ENCODE measurements at places on chromosomes 4 and X. TPM values are rescaled to one million over a fixed set of nuclear protein-coding genes. Genes with fewer than 3 reads are reported as not detected.

PPP1R2C gene
- total RNA-seq = not detected

DNA sequence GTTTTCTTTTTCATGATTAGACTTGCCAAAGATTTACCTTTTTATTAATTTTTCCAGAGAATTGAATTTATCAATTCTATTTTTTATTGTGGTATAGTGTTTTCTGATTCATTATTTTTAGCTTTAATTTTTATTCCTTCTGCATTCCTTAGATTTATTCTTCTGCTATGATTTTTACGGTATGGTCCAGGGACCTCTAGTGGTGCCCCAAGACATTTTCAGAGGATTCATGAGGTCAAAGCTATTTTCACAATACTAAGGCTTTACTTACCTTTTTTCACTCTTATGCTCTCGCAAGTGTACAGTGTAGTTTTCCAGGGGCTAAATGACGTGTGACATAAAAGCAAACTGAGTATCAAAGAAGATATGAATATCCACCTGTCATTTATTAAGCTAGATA, 8.0 kb downstream of the RADX start:
- DNase-seq = no peak

AMER1 gene
- 1.6 TPM for total RNA-seq

DNA sequence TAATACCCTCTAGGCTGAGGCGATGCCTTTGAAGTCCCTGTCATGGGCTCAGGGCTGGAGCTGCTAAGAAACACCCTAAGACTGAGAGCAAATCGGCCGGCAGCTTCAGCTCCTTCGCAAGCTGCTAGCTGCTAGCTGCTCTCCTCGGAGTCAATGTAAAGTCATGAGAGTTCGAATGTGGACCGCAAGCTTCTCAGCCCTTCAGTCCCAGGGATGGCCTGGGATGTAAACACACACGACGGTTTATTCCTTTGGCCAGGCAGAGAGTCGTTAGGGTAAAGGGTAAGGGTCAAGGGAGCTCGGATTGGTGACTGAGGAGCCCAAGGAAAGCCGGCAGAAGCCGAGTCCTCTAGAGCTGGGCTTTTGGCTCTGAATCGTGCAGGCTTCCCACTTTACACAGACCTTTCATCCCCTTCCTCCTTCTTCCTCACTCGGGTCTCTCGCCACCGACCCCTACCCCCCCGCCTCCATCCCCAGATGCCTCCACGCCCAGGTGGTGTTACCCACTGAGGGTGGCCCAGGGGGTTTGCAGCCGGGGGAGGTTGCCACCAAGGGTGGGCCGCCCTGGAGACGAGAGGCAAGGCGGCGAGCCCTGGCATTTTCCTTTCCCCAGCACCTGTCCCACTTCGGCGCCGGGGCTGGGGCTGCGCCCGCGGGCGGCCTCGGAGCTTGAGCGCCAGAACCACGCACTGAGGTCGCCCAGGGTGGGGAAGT, 3.1 kb upstream of the BCORL1 start:
- DNase-seq = no peak

DNA sequence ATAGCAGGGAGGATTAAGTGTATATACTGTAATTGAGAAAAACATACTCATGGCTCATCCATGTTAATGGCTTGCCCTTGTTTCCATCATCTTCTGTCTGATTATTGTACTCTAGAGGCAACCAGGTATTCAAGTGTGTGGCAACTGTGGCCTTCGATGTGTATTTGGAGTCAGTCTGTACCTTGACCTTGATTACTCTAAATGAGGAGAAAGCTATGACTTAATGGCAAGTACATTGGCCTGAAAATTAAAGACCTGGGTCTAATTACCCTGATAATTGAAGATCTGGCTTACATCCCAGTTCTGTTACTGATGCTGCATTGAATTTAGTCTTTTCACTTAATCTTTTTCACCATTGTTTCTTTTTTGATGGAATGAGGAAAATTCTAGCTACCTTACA, 409.2 kb downstream of the CCSER1 start:
- DNase-seq = no peak

GRCh38 chr4:138761638-138762220, 253.9 kb upstream of the NOCT start:
- no peak for DNase-seq

- DNase-seq = no peak
Observed at GRCh38 chr4:17558941-17559708, 17.9 kb upstream of the LAP3 start.

- no peak for DNase-seq
Observed at GRCh38 chr4:12118651-12119213, 690.0 kb upstream of the HS3ST1 start.

AKAP14 gene
- not detected for total RNA-seq

SASH3 gene
- not detected for total RNA-seq

GRCh38 chrX:123713841-123714240, 19.0 kb downstream of the THOC2 start:
- no peak for DNase-seq

SHROOM4 gene
- total RNA-seq = 4.2 TPM

Data from epithelial cell of proximal tubule (primary cell).